ENCODE measurements at places on chromosomes 3 and 15.

DNA sequence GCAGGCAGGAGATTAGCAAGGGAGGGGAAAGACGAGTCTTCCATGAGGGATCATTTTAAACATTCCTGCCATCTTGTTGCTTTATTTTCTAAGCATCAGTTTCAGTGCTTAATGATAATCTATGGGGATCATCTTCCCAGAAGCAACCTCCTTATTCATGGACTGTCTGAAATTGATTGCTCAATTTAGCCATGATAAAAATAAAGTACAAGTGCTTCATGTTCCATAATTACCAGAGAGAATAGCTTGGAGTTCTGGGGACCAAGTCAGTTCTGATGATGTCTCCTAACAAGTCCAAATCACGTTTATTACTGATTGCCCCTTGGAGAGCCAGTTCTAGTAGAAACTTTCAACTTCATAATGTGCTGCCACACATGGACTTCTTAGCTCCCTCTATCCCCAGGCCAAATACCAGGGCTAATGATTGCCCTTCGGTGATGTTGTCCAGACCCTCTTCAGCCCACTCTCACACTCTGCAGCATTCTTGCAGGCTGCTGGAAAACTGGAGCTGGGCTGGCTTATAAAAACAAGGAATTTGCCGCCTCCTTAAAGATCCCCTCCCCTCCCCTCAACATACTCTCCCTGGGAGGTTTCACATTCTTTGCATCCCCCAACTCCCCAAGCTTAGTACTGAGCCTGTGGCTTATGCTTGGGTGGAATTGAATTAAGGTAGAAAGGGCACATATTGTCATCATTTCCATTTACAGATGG, 222.1 kb upstream of the ADAMTS9 start:
- no peak for DNase-seq

GRCh38 chr3:45938864-45939263, 4.4 kb upstream of the CXCR6 start:
- peak; percentile 86 for DNase-seq

DNA sequence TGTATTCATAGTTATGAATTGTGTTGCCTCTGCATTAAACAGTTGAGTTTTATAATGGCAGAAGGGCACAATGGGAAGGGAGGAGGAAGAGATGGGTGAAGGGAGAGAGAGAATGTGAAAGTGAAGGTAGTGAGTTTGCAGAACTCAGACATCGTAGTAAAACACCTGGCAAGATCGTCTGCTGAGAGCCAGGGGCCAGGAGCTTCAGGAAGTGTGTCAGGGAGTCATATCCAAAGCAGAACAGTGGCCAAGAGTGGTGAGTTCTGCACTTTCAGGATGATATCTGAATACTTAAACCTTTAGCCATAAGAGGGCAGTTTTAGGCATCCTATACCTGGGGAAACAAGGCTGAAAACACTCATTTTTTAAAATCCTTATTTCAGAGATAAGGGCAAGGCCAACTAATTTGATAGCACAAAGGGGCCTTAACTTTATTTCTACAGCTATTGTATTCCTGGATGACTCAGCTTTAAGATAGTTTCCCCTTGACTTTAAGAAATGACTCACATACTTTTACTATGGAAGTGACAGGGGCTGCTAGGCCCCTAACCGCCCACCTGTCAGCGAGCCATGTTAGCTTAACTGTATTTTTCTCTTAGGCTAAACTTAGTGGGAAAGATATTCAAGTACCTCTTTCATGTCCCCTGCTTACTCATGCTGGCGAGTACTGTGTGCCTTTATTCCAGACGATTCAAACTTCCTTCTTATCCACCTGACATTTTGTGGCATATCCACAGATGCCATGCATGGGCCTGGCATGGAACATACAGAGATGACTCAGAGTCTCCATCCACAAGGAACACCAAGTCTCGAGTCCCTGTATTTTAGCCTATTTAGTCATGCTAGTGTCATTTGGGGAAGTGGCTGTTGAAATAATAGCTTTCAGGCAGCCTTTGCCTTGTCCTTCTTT, 53.9 kb downstream of the RLBP1 start:
- DNase-seq = peak; percentile 76

DNA sequence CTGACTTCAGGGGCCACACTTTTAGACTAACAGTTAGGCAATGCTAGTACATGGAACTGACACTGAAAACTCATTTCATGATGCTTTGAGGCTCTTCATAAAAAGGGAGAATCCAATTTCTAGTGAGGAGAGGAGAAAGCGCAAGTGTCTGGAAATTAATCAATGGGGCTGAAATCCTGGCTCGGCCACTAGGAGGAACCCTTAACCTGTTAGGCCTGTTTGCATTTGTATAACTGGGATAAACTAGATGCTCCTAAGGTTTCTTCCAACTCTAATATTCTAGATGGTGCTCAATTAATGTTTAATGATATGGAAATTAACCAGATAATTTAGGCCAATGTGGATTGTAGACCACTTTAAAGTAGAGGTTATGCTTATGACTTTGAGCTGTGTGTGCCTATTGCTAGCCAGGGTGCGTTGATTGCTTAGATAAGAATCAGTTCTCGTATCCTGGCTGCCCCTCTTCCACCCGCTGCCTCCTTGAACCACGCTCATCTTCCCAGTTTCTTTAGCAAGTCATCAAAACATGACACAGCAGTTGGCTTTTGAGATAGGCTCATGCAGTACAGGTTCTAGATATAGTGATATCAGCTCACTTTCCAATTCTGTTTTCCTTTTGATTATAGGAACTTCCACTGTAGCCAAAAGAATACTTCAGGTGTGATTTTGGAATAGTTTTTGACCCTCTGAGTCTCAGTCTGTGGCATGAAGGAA, 16.8 kb upstream of the CRBN start:
- DNase-seq = no peak

- DNase-seq = no peak
Measured at GRCh38 chr3:109819734-109820133, 482.4 kb upstream of the DPPA4 start.

DNA sequence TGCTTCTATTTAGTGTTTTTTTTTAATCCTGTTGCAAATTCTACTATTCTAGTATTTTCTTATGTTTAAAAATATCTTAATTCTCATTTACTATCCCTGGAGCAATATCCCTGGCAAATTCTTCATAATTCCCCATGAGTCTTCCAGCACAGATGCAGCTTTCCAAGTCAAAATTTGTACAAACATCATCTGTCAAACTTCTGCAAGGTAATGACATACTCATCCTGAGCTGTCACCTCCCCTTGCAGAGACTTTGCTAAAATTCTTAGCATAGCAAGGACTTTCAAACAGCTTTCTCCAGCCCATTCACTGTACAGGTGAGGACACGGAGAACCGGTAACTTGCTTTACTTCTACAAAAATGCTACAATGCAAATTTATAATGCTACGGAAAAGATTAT, 28.6 kb upstream of the VGLL4 start:
- no peak for DNase-seq

DNA sequence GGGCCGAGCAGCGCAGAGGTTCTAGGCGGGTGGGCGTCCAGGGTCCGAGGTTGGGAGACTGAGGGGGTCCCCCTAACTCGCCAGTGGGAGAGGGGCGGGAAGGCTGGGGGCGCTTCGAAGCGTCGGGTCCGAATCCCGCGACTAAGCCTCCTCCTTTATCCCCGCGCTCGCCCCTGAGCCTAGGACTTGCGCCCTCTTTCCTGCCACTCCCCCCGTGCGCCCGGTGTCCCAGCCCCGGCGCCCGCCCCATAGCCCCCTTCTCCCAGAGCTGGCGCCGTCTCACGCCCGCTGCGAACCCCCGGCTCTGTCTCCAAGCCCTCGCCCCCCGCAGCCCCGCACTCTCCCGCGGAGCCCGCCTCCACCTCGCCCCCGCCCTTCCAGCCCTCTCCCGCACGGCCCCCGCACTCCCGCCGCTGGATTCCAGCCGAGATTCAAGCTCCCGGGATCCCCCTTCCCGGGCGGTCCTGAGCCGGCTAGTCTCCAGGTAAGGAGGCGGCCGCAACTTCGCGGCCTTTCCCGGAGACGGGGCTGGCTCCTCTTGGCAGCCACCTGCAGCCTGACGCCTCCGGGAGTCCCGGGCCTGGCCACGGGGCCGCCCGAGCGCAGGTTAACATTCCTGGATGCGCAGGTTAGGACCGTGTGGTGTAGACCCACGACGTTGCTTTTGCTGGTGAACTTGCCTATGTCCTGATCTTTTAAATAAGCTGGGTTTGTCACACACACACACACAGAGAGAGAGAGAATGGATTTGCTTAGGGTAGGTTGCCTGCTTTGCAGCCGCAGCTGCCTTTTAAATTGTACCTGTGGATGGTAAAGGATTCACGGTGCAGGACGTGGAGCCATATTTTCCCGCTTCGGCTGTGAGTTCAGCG, 563 bp downstream of the PXYLP1 start:
- DNase-seq = peak; percentile 24

DNA sequence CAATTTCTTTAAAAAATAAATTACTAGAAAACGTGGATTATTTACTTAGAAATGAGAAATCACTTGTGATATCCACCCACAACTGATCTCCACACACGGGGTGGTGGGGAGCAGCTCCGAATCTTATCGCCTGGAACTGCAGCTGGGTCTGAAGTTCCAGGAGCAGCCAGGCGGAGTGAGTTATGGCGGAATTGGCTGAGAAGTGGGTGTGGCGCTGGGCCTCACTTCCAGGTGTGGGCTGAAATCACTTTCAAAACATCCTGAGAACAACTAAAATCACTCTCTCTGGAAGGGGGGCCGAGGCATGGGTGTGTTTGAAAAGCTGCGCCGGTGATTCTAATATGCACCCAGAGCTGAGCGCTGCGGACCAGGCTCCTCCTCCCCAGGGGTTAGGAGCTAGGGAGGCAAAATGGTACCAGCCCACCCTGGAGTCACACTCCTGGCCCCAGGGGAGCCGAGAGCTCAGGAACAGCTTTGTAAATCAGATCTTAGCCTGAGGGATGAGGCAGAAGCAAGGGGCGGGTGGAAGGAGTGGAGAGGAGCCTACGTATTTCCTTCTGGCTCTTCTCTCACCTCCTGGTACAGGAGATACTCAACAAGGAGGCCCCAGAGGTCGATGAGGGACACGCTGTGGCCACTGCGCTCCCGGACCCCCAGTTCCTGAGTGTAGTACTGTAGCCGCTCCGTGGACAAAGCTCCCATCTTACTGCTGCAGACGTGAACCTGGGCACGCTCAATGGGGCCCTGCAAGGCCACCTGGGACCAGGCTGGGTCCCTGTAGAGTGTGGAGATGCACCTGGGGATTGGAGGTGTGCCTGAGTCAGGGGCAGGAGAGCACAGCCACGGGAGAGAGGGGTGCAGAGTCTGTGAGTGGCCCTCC, 9.6 kb downstream of the PLA2G4F start:
- no peak for DNase-seq

- no peak for DNase-seq
Measured at GRCh38 chr3:145133281-145133680, 1027.7 kb downstream of the PLOD2 start.

GRCh38 chr3:139238281-139239030, 105.4 kb upstream of the MRPS22 start:
- no peak for DNase-seq

DNA sequence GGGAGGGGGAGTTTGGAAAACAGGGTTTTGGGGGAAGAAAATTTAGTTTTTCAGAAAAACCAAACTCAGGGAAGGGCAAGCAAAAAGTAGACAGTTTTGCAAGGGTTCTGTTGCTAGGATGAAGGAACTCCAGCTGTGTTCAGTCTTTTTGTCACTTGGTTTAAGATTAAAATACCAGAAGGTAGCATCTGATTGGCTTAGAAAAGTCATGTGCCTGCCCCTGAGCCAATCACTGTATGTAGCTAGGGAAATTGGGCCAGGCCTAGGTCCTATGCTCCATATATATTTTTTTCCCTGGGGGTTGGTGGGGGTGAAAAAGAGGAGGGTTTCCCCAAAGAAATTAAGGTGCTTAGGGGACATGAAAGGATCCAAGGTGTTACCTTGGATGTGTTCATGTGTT, 24.3 kb downstream of the CLDN11 start:
- no peak for DNase-seq

GRCh38 chr15:63430766-63431451, 49.3 kb upstream of the CA12 start:
- no peak for DNase-seq

- DNase-seq = no peak
Measured at GRCh38 chr3:13718000-13718399, 161.9 kb downstream of the WNT7A start.

GRCh38 chr3:170806141-170806540, 63.9 kb downstream of the RPL22L1 start:
- DNase-seq = no peak

GRCh38 chr3:49030321-49030720, 1.1 kb upstream of the IMPDH2 start:
- DNase-seq = no peak

DNA sequence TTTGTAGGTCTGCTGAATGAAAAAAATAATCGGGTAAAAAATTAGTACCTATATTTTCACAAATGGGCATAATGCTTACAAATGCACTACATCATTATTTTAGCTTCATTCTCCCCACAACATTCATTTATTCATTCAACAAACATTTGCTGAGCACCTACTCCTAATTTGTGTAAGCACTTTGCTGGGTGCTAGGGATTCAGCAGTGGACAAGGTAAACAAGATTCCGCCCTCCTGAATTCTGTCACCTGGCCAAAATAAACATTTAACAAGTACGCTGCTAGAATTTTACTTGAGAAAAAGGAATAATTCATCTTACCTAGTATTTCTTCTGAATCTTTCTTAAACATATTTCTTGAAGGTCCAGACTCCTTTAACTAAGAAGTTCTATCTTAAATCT, 72.1 kb downstream of the TIGIT start:
- DNase-seq = no peak

DNA sequence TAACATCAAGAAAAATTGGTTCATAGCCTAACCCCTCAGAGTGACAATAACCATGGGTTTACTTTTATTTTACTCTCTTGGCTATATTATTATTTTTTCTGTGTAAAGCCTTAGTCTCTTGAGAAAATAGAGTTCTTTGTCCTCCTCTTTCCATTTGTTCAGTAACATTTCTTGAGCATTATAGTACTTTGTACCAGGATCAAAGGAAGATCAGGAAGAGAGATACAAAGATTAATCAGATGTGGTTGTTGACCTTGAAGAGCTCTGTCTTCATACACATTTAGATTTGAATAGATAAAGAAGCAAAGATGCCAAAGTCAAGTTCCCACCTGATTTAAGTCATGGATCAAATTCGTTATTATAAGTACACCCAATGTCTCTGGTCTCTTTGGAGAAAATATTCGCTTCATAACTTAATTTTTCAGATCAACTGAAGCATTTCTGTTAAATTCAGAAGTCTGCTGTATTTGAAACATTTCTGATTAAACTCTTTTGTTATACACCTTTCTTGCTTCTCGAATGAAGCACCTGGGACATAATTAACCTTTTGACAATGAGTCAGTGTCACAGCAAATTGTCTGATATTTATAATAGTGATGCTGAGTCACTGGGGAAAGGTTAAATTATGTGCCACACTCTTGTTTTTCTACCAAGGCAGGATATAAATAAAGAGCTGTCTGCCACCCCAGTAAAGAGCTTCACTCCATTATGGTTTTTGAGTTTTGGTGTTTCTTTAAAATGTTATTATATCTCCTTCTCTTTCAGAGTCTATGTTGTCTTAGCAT, 100.2 kb downstream of the GHSR start:
- DNase-seq = no peak

Measured in activated naive CD4-positive, alpha-beta T cell treated with Interleukin-2 at 50 U/mL for 16 hours (primary cell).